ENCODE measurements at places on chromosomes 2 and 18.

DNA sequence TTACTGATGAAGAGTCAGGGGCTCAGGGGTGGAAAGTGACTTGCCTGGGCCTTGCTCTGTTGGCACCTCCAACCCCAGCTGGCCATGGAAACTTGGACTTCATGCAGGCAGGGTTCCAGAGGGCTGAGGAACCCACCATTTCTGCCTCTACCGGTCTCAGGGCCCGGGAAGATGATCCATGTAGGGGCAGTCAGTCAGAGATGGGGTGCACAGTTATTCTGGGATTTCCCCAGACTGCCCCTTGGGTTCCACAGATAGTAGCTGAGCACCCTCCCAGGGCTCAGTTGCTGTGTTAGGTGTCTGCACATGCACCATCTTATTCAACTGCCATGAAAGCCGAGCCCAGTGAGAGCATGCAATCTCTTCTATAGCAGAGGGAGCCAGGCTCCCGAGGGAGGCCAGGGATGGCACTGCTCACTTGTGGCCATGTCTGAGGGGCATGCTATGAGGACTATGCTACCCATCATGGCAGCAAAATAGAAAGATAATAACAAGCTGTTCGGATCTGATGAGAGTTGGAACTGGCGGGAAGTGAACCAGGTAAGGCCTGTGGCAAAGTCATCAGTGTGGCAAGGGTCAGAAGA lies 37.3 kb downstream of the RHOB start:
- DNase-seq = no peak

- no peak for DNase-seq
These were observed 74.3 kb upstream of the CD302 start for GRCh38 chr2:159872353-159872752.

DNA sequence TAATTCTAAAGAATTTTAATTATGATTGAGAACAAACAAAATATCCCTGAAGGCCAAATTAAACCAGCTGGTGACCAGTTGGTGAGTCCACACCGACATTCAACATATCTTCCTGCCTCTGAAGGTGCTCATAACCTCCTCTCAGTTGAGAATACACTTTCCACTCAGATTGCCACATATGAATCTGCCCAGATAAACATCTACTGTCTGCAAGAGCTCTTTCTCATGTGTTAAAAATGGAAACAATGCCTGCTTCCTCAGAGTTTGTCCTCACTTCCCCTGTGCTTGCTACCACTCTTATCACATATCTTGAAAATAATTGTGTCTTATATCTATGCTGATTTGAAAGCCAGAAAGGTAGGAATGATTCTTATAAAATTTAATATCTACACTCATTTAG lies 177.7 kb upstream of the GULP1 start:
- DNase-seq = no peak

DNA sequence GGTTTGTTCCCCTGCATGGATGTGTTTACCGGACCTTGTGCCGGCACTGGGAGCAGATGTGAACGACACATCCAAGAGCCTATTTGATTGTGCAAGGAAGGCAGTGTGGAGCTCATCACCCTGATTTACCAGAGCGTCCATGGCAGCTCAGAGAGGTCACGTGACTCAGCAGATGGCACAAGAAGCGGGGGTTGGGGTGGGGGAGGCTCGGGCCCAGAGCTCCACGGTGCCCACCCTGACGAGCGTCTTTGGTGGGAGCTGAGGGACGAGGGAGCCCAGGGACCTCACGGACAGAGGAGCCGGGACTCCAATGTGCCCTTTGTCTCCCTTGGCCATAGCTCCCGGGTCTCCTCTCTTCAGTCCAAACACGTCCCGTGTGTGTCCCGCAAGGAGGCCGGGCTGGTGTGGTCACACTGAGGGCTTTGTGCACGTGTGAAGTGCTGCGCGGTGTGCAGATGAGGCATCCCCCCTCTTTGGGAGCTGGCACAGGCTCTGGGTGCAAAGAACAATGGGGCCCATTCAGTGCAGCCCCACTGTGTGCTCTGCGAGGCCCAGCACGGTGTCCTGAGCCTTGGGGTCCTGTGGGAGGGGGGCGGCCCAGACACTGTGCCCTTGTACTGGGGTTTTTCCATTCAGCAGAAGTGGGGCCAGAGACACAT lies 15.5 kb downstream of the KCNIP3 start:
- DNase-seq = no peak

DNA sequence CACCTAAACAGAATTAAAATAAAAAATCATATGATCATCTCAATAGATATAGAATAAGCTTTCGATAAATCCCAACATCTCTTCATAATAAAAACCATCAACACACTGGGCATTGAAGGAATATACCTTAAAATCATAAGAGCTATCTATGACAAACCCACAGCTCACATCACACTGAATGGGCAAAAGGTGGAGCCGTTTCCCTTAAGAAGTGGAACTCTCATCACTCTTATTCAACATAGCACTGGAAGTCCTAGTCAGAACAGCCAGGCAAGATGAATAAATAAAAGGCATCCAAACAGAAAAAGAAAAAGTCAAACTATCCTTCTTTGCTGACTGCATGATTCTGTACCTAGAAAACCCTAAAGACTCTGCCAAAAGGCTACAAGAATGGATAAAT lies 510.3 kb downstream of the ZNF804A start:
- no peak for DNase-seq

DNA sequence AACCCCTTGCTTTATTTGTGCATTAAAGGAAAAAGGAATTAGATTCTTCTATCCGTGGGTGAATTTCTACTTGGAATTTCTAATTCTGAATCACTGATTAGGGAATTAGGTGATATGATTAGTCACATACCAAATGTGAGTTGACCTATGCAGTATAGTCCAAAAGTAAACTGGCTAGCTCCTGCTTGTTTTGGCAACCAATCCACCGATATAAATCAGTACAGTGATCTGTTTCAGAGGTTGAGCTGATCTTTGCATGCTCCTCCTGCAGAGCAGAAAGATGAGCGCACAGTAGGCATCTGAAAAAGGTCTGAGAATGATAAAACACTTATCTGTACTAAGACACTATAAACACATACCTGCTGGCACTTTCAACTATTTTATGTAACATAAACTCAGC lies 86.6 kb downstream of the LRP1B start:
- no peak for DNase-seq

DNA sequence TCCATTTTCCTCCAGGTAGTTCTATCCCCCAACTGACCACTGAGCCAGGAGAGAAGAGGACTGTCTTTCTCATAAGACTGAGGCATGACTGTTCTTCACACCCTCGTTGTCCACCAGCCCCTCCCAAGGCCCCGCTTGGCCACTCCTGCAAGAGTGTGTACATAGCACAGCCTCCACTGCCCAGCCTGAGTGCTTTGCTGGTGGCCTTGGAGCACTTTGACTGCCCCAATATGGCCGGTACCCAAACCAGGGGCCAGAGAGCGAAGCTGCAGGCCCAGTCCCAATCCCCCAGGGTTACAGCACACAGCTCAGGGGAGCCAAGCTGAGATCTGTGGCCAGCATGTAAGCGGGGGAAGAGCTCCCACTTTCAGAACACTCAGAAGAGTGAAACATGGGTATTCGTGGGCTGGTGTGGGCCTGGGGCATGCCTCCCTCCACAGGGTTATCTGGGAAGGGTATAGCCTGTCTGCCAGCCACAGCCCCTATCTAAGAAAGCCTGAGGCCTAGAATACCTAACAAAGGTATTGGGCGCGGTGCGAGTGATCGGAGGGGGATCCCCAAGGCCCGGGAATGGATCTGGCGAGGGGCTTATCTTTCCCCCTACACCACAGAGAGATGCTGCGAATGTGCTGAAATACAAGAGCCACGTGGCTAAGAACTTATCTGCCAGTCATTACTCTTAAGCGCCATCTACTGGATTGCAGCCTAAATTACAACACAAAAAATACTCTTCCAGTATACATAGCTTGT lies 163.8 kb downstream of the WDPCP start:
- no peak for DNase-seq

DNA sequence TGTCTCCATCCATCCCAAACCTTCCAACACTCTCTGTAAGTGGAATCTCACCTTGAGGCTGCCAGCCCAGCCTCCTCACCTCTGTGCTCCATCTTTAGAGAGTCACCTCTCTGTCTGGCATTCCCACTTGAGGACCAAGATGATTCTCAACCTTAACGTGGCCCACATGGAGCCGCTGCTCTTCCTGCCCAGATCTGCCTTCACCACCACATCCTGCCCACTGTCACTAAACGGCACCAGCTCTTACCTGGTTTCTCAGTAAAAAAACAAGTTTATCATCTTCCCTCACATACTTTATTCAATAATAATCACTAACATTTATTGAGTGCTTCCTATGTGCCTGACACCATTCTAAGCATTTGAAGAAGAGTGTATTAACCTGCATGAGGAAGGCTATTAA lies 80.4 kb downstream of the NEDD4L start:
- no peak for DNase-seq

DNA sequence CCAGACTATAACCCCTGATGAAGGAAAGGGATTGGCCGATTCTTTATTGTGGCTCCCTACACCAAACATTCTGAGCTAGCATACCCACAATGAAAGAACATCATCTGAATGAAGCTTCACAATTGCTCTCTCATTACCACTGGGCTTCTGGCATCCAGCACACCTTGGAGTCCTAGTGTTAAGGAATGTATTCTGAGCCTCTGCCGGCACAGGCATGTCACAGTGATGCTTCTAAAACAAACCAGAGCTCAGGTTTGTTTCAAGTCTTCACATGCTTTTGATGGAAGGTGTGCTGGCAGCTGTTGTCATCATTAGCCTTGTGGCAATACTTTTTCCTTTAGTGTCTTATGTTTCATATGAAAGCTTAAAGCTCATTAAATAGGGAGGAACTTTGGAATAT lies 76.3 kb upstream of the RBBP8 start:
- DNase-seq = no peak

DNA sequence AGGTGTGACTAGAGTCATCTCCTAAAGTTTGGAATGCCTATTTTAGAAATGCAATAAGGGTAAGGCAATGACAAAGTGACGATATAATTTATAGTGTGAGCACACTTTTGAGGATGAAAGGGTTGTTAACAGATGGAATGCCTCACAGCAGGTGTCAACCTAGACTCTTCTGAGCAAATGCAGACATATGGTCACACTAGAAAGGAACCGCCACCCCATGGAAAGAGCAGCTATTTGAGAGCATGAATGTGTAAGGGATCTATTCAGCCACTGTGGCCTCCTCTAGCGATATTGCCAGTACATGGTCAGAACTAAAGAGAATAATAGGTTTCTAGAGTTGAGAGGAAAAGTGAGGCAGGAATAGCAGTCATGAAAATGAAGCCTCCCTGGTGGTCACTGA lies 18.5 kb downstream of the DSG2 start:
- DNase-seq = no peak

- DNase-seq = no peak
These were observed 10.8 kb downstream of the XRCC5 start for GRCh38 chr2:216119986-216120385.

GRCh38 chr2:40282428-40282827 lies 169.5 kb downstream of the SLC8A1 start:
- no peak for DNase-seq

Data from NCI-H2029 (cell line).